ENCODE measurements at places on chromosomes 12 and 14.

GRCh38 chr12:18578191-18578590 lies 159.6 kb downstream of the PLCZ1 start:
- no peak for DNase-seq

GRCh38 chr12:120851944-120852343 lies 52.2 kb downstream of the SPPL3 start:
- DNase-seq = no peak

GRCh38 chr14:104980611-104981531 lies 2.7 kb upstream of the AHNAK2 start:
- no peak for DNase-seq

- DNase-seq = no peak
Observed at GRCh38 chr12:57460468-57460784, 841 bp downstream of the GLI1 start.

DNA sequence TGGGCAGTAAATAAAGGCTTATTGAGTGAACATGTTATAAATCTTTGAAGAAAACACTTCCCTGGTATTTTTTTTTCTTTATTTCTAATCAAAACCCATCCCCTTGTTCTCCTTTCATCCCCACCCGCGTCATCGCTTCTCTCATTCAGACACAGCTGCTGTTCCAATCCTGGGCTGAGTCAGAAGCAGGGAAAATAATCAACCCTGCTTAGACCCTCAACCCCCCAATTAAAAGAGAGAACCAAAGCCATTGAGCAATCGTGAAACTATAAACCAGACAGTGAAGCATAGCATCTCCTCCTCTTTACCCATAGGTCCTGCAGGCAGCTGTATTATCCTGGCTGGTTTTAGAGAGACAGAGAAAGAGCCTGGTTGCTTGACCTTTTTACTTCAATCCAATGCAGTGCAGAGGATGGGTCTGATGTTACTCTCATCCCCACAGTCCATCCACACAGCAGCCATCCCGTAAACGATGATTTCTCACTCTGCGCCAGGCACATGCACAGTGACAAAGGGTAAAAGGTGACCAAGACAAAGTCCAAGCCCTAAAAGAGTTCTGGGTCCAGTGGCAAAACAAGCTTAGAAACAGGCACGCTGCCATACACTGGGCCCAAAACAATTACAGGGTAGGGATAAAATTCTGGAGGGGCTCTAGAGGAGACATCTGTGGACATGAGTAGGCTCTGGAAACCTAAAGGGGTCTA lies 238.3 kb downstream of the GALC start:
- DNase-seq = no peak

DNA sequence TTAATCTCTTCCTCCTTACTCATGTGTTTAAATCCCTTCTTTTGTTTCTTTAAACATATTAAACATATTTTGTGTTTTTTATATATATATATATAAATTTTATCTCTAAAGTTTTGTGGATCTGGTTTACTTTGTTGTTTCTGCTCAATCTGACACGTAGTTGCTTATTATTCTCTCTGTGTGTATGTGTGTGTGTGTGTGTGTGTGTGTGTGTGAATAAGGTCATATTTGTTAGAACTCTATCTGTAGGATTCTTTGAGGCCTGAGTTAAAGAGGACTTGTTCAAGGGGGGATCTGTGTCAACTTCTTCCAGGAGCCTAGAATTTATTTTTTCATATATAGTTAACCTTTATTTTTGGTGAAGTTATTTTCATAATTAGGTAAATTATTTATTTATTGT lies 2.7 kb downstream of the GPR65 start:
- DNase-seq = no peak

DNA sequence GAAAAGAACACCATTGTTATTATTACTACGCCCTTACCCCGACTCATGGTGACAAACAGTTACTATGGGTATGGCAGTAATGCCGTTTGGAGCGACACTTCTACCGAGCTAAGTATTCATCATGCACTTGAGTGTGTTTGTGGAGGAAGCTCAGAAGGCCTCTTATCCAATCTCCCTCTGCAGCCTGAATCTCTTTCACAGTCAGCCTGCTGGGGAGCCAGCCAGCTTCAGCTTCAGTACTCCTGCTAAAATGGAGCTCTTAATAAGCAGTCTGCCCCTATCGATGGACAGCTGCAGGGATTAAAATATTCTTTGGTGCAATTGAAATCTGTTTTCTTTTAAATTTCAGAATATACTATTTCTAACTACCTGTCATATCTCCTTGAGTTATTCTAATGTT lies 24.7 kb upstream of the ATP5MC2 start:
- DNase-seq = no peak

DNA sequence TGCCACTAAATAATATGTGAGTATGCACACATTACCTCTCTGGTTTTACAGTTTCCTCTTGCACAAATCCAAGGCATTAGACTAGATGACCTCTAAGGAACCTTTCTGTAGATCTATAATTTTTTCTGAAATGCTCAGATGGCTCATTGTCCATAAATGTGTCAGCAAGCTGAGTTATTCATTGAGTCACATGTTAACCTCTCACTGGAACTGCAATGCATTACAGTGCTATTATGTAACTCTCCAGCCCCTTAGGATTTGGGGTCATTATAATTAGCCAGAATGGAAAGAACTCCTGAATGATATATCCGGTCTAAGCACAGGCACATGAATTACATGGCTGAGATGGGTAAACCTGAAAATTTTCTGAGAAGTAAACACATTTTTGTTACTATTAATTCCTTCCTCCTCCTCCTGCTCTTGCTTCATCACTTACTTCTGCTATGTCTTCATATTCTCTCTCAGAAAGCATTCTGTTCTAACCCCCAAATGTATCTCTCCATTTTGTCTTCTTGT lies 20.3 kb upstream of the DRAM1 start:
- no peak for DNase-seq

- DNase-seq = no peak
Observed at GRCh38 chr14:67319142-67319541, 40.5 kb downstream of the ATP6V1D start.

DNA sequence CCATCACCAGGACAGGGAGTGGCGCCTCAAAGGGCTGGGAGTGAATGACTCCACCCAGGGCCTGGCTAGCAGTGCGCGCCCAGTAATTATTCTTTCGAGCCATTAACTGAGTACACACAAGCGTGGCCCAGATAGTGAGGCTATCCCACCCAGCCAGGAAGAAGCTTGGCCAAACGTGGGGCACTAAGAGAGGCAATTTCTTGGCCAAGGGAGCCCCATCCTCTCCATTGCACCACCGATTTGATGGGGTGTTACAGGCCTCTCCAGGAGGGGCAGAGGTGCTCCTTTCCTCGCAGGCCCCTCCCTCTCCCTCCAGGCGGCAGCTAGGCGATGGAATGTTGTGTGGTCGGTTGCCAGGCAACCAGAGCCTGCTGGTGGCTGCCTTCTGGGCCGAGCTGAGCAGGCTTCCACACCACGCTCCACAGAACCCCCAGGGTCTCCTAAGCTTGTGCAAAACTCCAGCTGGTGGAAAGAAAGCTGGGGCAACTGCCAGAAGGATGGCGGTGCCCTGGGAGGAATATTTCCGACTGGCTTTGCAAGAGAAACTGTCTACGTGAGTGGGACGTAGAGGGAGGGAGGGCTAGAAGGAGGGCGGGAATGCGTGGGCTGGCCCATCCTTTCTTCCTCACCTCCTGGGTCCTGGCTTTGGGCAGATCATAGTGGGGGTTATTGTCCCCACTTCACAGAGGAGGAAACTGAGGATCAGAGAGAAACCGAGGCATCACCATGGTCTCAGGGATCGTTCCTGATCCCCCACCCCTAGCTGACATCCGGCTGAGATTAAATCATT lies at the start of gene CFAP73:
CFAP73 (plus strand) TSS at position 364 of the 790 bp plus-strand sequence; CDS start at position 498, 134 bp downstream.
- DNase-seq = no peak

- DNase-seq = no peak
Observed at GRCh38 chr14:25832585-25832984, 765.2 kb downstream of the NOVA1 start.

- DNase-seq = peak; percentile 16
Observed at GRCh38 chr14:21923820-21924219, 250.2 kb upstream of the OR4E1 start.

DNA sequence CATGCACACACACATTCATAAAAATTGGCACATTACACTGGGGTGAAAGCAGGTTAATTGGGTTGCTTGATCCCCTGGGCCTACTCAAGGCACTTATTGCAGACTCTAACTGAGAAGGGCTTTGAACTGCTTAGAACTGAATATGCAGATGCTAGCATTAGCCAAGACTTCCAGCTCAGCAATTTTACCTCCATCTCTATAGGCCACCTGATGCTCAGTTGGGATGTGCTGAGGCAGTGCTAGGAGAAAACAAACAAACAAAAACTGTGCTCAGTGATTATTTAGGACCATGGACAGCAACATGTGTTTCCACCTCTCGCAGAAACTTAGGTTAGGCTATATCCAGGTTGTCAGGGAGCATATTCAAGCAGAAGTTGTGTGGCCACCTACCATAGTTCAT lies 124.8 kb upstream of the WSCD2 start:
- DNase-seq = no peak

DNA sequence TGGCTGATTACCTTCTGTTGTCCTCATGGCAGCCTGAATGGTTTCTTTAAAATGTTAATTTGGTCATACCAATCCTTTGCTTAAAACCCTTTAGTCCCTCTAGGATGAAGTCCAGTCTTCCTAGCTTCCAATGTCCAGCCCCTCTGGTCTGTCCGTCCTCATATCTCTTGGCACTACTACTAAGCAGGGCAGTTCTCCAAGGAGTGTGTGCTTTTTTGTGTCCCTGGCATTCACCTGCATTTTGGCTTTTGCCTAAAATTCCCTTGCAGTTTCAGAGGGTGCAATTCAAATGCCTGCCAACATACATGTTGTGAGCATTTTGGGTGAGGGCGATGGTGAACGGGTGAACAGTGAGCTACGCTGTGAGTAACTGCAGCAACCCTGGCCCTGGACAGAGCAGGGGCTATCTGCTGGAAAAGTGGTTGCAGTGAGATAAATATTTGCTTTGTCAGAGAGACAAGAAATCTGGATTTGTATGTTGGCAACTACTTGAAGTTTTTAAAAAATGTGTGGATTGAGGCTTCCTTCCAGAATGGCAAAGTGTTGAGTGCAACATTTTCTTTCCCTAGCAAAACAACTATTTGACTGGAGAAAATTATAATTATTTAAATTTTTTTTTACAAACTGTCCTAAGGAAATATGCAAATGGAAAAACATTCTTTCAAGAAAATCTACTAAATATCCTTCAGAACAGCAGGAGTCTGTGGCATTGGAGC lies 14.6 kb downstream of the GALNT8 start:
- no peak for DNase-seq

- DNase-seq = no peak
Observed at GRCh38 chr14:73312687-73313086, 75.4 kb downstream of the PAPLN start.

DNA sequence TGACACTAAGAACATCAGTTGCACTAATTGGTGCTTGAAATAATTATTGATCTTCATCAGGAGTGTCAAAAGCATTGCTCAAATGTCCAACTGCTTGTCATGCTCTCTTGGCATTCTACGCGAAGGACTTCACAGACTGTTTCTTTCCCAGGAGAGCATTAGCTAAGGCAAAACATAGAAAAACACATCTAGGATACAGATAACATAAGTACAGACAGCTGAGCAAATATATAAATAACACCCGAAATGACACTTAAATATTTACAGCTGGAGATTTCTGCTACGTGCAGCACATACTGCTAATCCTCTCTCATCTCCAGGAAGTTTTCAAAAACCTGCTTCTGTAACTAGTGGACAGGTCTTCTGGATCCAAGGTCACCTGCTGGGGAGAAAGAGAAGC lies 120.0 kb upstream of the PRMT8 start:
- no peak for DNase-seq

DNA sequence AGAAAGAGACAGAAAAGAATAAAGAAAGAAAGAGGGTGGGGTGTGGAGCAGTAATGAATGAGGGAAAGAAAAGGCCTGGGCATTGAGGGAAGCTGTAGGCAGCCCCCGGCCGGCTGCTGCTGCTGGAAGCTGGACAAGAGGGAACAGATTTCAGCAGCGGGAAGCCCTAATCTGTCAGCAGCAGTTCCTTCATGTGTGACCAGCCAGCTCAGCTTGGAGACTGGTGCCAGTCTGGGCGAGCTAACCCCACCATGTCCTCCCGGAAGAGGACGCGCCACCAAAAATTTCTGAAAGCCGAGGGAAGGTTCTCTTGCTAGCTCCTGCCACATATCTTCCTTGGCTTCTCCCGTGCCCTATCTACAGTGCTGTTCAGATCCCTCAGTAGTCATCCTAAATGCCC lies 236.8 kb downstream of the GRIN2B start:
- no peak for DNase-seq

- DNase-seq = no peak
Observed at GRCh38 chr12:102821149-102821548, 95.9 kb downstream of the PAH start.

GRCh38 chr12:93944201-93944600 lies 204.2 kb upstream of the PLXNC1 start:
- no peak for DNase-seq

DNA sequence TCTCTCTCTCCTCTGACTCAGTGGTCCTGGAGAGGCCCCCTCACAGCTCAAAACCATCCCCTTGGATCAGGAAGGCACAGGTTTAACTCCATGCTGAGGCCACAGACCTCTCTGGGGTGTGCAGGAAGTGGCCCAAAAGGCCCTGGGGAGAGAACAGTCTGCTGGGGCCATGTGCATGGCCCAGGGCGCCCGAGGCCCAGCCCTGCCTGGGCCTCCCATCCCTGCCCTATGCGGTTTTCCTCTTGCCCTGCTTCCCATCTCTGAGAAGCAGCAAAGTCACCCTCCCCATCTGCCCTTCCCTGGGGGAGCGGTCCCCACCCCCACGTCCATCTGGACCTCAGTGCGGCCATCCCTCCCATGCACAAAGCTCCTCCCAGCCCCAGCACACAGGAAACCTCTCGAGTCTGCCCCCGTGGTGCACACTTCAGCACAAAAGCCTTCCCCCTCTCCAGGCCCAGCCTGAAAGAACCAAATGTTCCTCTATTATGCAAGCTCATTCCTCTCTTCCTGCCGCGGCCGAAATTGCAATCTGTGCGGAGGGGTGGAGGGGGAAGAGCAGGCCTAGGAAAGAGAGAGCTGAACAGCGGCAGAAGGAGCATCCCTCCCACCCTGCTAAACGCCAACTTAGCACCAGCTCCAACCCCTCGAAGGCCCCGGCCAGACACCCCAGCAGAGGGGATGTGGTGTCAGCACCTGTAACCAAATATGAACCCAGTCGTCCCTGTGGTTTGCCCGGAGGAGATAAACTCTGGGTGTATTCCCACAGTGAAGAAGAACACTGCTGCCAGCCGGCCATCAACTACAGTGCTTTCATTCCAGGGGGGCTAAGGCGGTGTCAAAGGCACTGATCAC lies 108.5 kb downstream of the SCARB1 start:
- DNase-seq = no peak

DNA sequence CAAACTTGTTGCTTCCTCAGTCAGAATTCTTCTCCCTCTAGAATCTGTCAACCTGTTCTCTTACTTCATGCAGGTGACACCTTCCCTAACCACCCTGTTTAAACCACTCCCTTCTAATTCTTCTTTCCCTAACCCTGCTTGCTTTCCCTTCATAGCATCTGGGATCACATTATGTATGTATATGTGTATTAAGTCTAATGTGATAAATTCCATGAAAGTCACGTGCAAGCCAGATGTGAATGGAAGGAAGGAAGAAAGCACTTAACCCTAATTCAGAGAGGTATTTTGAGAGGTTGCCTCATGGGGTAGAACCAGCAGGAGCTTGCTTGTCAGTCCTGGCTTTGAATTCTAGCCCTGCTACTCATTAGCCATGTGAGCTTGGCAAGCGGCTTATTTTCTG lies 340.0 kb downstream of the TRHDE start:
- DNase-seq = no peak
